Erythroblast (primary cell): ENCODE measurements at places on chromosomes 7 and 10.

GRCh38 chr10:69425511-69426298 is 9.0 kb upstream of the TACR2 start:
- no peak for DNase-seq

DNA sequence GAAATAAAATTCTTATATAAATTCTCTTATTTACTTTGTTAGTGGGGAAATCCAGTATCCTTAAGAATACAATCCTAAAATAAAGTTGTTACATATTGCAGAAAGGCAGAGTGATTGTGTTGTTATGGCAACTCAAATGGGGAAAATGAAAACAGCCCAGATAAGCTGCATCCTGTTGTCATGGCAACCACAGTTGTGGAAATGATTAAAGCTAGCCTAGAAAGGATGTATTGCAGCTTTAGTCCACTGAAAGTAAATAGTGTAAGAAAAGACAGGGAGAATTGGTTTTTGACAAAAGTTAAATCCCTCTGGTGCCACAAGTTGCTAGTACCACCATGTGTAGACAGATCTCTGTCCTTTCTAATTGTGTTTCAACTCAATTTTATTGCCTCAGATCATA is 43.2 kb downstream of the BTRC start:
- DNase-seq, result peak; percentile 58

GRCh38 chr7:31553661-31554081 is 39.8 kb downstream of the ITPRID1 start:
- DNase-seq, result no peak

- no peak for DNase-seq
Observed at GRCh38 chr10:113958631-113959382, 84.9 kb upstream of the ADRB1 start.

DNA sequence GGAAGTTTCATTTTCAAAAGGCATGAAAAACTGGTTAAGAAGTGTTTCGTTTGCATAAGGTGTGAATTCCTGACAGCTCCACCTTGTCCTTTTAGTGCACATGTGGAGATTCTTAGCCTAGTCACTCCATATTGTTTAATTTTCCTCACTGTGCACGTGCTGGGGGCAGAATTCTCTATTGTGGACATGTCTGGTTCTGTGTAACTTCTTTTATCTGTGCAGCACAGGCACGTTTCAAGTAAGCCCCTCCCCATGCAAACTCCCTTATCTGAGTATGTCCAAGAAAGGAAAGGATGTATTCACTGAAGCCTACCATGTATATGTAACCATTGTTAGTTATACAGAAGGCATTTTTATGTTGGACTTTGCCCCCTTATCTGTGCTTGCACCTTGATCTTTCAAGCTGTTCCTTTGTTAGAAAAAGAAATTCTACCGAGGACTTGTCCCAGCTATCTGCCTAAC is 1346.3 kb downstream of the REEP3 start:
- peak; percentile 70 for DNase-seq

- DNase-seq, result peak; percentile 74
Observed at GRCh38 chr7:45138433-45139267, 18.9 kb upstream of the RAMP3 start.

DNA sequence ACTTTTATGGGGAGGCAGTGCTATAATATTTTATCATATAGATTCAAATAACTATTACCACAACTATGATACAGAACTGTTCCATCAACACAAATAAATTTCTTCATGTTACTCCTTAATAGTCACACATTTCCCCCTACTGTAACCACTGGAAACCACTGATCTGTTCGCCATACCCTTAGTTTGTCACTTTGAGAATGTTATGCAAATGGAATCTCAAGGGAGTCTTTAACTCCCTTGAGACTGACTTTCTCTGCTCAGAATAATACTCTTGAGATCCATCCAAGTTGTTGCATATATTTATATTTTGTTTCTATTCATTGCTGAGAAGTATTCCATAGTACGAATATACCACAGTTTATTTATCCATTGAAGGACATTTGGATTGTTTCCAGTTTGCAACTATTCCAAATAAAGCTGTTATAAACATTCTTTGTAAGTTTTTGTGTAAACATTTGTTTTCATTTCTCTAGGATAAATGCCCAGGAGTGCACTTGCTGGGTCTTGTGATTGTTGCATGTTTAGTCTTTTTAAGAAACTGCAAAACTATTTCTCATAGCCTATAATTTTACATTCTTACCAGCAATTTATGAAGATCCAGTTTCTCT is 19.7 kb upstream of the PON2 start:
- no peak for DNase-seq

- no peak for DNase-seq
Observed at GRCh38 chr7:7414791-7415603, 120.7 kb downstream of the COL28A1 start.

- DNase-seq, result no peak
Observed at GRCh38 chr10:33524966-33525365, 190.5 kb upstream of the NRP1 start.

GRCh38 chr7:20393021-20393610 is 62.4 kb downstream of the ITGB8 start:
- DNase-seq, result no peak

- no peak for DNase-seq
Observed at GRCh38 chr7:75621124-75621523, 117.6 kb downstream of the HIP1 start.

- no peak for DNase-seq
Observed at GRCh38 chr10:55837273-55837672, 523.8 kb downstream of the ZWINT start.

DNA sequence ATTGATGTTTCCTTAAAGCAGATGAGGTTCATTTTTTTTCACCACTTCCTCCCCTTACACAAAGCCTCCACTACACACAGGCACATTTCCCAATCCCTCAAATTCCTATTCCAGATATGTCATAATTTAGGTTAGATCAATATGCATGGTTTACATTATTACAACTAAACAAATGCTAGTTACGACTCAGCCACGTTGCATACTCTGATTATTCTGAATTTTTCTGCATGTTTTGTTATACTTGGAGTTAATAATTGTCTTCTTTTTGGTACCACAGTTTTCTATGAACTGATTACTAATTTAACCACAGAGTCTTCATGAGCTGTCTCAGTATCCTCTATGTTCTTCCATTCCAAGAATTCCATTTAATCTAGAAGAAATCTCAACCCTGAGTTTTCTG is 4.4 kb upstream of the BICC1 start:
- no peak for DNase-seq

- DNase-seq, result no peak
Observed at GRCh38 chr7:35248576-35249536, 5.0 kb downstream of the TBX20 start.

DNA sequence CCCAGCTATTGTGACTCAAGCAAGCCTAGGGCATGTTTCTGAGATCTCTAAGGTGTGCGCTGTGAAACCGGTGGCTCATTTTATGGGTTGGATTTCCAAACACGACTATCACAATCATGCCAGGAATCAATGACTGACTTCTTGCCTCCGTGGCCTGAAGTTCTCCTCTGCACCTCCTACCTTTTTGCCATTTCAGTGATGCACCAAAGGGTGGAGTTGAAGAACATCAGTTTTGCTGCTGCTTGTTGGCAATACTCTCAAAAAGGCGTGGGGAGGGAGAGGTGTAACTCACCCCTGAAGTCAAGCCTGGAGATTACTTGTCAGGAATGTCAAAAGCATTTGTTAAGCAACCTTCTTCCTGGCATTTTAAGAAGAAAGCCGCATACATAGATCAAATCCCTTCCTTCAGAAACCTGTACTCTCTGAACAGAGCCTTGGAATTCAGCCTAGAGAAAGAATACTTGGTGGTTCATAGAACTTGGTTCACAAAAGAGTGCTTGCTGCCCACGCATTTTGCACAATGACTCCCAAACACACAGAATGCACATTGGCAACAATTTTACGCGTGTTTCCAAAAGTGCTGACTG is 41.0 kb downstream of the KIAA1217 start:
- no peak for DNase-seq

DNA sequence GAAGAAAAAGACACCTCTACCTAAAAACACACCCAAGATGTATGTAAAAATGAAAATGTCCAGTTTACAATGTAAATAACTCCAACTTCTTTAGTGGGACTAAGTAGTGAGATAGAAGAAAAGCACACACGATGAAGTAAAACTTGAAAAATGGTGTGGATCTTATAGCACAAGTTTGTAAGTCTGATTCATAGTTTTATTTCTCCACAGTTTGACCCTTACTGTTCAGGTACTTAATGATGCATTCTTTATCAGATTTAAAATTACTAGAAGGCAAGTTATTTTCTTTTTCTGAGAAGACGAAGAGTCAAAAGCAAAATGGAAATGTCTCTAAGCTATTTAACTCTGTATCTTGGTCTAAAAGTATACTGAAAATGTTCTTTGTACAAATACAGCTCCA is 6.1 kb downstream of the NAMPT start:
- DNase-seq, result no peak

GRCh38 chr7:113731571-113731970 is 187.2 kb downstream of the PPP1R3A start:
- no peak for DNase-seq

DNA sequence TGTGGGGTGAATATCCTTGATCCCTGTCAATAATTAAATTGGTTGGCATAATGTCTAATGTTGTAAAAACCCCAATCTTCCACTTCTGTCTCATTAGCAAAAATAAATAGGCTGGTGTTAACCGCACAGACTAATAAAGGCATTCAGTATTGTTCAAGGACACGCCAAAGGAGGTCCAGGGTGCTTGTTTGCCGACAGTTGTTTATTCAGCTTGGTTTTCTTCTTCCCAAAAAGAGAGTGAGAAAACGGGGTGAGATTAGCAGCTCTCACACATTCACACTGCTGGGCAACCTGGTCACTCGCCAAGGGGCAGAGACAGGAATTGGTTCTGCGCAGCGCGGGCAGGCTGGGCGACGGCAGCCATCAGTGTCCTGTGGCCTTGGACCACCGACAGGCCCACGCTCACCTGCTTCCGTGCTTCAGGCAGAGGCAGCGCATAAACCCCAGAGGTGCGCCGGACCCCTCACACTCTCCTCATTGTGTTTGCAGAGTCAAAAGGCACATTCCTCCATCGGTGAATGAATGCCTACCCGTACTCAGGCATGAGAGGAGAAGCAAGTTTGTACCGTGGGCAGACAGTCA is 26.2 kb upstream of the LMBR1 start:
- no peak for DNase-seq

- DNase-seq, result peak; percentile 34
Observed at GRCh38 chr7:131859147-131859821, 302.9 kb upstream of the PODXL start.

GRCh38 chr7:141193066-141193465 is 119.2 kb downstream of the TMEM178B start:
- DNase-seq, result peak; percentile 42

DNA sequence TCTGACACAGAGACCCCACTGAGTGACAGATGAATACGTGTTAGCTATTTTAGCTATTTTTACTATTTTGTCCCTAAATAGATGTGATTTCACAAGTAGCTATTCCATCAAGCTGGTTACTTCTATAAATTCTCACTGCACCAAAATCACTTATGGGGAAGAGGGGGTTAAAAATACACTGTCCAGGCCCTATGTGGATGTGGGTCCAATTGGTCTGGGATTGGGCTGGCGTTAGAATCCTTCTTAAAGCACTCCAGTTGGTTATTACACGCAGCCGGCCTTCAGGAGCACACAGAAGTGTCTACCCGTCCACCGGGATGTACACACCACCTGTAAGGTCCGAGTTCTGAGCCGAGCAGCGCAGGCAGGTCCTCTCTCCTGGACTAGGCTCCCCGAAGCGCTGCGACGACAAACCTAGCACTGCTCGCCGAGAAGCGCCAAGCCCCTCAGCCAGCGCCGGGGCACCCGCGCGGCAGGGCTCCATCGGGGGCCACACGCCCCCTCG is 222.3 kb upstream of the MKLN1 start:
- no peak for DNase-seq
